Stimulated activated effector memory CD8-positive, alpha-beta T cell treated with anti-CD3 and anti-CD28 coated beads, Interleukin-12 subunit alpha, Interleukin-12 subunit beta, amount 100 ng/mL, for 72 hours (primary cell): ENCODE measurements at places on chromosomes 7 and 10.
A peak's percentile ranks its signal among the peaks of the same experiment; 100 is the strongest.

GRCh38 chr7:17342756-17343155 is 44.3 kb downstream of the AHR start:
- DNase-seq: no peak

DNA sequence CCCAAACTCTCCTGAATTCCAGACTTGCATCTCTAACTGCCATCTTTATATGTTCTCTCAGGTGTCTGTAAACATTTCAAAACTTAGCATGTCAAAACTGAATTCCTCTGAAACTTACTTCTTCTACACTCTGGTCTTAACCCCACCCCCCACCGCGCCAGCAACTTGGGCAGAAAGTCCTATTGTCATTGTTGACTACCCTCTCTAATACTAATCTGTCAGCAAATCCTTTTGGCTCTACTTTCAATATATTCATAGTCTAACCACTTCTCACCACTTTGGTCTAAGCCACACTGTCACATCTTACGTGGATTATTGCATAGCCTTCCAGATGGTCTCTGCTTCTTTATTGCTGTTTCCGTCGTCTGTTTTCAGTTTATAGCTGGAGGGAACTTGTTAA is 86.6 kb downstream of the AHCYL2 start:
- DNase-seq: no peak

GRCh38 chr7:5430612-5430947 is 6.9 kb upstream of the TNRC18 start:
- DNase-seq: no peak

DNA sequence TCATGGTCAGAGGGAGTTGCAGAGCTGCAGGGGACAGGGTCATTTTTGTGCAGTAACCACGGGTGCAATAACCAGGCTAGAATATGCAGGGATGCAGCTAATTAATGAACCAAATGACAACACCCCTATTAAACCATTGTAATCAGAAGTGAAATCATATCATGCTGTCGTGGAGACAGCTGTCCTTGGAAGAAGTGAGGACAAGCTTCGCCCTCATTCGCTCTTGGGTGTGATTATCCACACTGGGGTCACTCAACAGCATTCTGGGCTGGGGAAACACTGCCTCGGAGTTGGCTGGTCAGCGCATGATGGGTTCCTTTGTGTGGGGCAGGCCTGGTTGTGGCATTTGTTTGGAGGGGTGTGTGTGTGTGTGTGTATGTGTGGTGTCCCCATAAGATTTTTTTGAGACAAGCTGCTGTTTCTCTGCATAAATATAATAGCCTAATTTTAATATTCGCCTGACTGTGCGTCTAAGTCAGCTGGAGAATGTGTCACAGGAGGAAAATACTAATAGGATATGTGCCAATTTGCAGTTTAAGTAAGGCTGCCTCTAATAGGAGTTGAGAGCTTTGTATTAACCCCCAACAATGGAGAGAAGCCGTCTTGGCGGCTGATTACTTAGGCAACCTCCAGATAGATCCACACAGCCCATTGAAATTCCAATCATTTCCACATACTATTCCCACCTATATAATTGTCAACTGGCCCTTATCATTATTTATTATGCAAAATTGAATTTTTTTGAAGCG is 149.4 kb downstream of the DNAJB6 start:
- no peak for DNase-seq

- no peak for DNase-seq
Observed at GRCh38 chr7:141218941-141219340, 145.1 kb downstream of the TMEM178B start.

GRCh38 chr10:75779276-75779675 is 347.9 kb downstream of the LRMDA start:
- DNase-seq: no peak

DNA sequence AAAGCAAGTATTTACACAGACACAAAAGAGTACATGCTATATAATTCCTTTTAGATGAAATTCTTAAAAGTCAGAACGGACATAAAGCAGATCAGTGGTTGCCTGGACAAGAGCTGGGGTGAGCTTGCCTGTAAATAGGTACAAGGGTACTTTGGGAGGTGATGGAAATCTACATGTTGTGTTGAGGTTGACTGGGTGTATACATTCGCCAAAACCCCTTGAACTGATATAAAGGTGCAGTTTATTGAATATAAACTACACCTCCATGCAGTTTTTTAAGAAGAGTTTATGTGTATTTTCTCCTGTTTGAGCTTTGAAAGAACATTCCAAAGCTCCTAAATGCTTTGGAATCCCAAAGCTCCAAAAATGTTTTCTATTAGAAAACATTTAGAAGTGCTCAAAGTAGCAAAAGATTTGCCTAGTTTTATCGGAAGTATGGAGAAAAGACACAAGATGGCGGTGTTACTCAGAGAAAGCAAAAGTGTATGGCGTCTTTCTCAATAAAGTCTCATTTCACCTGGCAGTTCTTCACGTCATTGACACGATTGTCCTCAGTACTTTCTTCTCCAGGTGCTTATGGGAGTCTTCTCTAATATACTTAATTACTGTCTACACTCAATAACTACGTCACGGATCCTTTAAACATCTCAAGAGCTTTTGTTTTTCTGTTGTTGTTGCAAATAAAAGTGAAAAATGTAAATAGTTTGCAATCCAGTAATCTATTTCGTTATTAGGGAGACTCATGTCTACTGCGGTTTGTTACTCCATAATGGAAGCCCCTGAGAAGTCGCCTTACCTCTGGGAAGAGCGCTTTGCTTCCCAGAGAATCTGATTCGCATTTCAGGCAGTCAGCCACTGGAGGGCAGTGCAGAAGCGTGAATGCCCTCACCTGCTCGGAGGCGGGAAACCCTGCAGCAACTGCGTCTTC is 14.7 kb upstream of the SEC61G start:
- peak; percentile 76 for DNase-seq

DNA sequence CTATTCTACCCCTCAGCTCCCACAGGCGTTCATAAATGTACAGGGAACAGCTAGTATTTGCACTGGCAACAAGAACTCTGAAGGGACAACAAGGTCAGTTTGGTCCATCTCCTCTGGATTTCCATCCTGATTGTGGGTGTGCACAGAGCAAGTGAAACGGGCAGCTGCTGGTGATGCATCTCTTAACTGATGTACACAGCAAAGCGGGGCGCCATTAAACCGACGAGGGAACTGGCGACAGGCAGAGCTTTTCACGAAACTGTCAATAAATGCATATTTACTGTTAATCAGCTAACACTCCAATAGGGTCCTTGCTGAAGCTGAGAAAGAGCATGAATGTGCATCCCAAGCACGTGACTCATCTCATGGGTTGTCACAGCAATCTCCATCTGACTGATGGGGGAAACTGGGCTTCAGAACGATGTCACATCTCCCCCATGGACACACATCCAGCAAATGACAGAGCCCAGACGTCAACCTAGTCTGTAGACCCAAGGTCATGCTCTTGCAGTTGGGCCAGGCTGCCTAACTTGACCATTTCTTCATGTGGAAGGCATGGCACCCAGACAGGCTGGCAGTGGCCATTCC is 54.2 kb downstream of the FAM53B start:
- DNase-seq: peak; percentile 66

DNA sequence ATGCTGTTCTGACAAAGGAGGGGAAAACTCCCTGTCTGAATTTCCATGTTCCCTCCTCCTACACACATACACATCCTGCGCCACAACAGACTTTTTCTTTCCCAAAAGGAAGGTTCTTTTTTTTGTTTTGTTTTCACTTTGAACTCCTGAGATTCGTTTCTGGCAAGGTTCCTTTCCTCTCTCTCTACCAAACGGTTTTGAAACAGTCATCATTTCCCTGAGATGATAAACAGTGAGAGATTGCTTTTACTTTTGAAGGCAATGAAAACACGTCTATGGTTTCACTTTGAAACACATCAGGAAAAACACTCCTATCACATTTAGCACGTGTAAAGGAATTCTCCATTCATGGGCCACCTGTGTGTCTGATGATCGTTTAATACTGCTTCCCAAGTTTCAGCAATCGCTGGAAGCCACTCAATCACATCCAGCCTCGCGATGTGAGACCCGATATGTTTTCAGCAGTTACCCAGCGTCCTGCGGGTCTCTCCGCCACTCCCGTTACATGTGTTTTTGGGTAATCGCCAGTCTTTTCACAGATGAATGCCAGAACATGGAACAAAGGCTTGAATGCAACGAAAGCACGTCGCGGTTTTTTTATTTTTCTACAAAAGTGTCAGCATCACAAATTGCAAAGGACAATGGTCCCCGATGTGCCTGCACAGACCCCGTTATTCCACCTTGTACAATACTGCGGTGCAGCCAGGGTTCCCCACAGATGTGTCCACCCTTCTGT is 62.8 kb upstream of the CUX1 start:
- peak; percentile 54 for DNase-seq

GRCh38 chr7:94324380-94325121 is 70.1 kb upstream of the COL1A2 start:
- no peak for DNase-seq

- DNase-seq: no peak
Observed at GRCh38 chr7:39971924-39972323, 21.9 kb downstream of the CDK13 start.

DNA sequence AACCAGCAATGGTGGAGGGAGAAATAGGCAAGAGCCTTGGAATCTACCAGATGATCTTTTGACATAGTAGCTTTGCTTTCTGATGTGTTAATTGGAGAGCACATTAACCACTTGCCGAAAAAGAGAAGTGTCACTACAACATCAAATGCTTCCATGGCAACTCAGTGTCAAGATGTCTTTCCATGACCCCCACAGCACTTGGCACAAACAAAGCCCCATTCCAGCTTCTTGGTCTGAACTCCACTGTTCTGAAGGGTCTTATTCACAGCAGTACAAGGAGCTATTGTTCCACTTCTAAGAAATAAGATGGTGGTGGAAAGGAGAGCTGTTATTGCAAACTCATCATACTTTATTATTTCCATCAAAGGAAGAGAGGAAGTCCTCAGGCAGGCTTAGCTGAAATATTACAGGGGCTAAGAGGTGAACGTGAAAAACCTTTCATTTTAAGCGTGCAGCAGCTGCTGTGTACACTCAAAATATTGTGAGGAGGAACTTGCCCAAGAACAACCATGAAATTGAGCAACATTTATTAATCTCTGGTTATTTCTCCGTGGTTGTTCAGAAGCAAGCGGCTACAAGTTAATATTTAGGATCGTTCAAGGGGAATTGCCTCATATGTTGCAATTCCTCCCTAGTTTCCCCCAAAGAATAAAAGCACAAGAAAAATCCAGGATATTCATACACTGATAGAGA is 354.8 kb upstream of the CELF2 start:
- no peak for DNase-seq

GRCh38 chr7:116229366-116229765 is 19.0 kb downstream of the TES start:
- no peak for DNase-seq

- no peak for DNase-seq
Observed at GRCh38 chr7:36668080-36668479, 56.2 kb downstream of the AOAH start.

GRCh38 chr10:103835096-103836050 is 20.0 kb downstream of the SH3PXD2A start:
- DNase-seq: no peak

DNA sequence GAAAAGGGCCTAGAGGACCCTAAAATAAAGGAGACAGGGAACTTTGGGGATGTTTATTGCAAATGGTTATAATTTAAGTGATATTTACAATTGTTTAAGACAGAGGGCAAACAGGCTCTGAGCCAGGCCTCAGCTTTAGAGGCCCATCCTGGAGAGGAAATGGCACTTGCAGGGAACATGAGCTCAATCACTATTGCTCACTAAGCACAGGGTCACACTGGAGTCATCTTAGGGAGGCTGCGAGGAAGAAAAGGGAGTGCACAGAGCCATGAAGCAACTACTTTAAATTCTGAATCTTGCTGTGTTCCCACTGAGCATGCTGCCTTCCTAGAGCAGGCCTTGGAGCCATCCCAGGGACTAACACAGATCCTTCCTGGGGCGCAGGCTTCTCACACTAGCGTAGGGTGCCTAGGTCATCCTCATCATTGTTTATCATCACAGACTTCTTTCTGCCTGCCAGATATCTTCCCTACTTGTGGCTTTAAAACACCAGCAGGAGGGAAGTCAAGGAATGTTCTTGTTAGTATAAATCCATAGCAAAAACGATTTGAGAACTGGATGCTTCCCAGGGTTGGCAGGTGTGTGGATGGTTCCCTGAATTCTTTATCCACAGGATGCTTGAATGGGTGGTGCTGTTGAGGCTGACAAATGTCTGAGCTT is 12.7 kb upstream of the DNAJB12 start:
- DNase-seq: no peak

GRCh38 chr7:33091111-33091531 is 18.1 kb downstream of the RP9 start:
- DNase-seq: no peak
